ENCODE measurements at places on chromosomes 7 and 10.
A peak's percentile ranks its signal among the peaks of the same experiment; 100 is the strongest.

GRCh38 chr7:132433301-132433700, 143.0 kb downstream of the PLXNA4 start:
- DNase-seq, result no peak

DNA sequence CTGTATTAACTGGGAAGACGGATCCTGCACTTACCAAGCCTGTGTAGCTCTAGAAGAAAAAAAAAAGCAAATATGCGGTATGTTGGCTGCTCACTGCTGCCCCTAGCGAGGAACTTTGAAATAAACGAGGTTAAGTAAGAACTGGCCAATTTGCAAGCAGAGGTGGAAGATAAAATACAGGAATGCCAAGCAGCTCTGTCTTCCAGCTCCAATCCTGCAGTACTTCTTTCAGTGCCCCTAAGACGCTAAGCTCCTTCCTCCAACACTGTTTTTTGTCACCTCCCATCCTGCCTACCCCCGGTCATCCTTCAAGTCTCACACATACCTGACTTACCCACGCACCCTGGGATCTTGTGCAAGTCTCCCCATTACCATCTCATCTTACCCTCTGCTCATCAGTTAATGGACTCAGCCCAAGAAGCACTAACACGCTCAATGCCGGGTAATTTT, 809 bp downstream of the C10orf143 start:
- peak; percentile 79 for DNase-seq

- no peak for DNase-seq
Observed at GRCh38 chr10:20089879-20090278, 273.6 kb downstream of the PLXDC2 start.

DNA sequence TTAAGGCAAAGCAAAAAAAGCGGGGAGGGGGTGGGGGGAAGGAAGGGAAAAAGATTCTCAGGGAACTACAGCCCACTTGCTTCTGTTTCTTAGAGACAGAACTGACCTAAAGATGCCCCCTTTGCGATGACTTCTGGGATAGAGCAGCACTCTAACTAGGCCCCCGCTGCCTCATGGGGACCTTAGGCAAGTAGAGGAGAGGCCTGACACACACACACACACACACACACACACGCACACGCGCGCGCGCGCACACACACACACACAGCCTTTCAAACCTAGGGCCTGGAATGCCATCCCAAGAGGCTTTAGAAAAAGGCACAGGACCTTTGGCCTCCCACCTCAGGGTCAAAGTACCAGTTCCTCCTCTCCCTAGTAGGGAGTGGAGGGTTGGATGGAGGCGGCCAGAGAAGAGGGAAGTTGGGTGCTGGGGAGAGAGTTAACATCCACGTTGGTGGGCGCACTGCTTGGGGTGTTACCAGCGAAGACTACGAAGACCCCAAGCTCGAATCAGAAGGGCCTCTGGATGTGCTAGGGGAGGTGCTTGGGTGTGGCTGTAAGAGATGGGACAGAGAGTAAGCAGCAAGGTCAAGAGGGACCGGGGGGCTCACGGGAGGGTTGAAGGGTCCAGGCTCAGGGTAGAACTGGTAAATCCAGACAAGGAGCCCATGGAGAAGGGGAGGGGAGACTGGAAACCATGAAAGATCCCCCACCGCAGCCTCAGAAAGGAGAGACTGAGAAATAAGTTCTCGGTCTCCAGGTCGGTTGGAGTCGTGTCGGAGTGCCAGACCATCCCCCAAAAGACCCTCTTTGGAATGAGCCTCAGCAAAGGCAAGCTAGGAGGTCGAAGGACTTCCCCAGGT, 1.2 kb upstream of the COL1A2 start:
- peak; percentile 61 for DNase-seq

DNA sequence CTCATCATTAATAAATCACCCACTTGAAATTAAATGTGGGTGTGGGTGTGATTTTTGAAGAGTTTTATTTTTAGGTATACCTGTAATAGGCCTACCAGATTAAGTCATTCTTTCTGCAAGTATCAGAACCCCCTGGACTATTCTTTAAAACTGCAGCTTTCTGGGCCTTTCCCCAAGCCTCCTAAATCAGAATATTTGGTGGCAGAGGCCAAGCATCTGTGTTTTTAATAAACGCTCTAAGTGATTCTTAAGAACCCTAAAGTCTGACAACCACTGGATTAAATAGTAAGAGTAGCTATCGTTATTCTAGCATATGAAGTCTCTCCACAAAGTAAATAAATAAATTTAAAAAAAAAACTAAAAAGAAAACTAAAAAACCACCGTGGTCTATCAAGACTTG, 703.0 kb upstream of the NRP1 start:
- no peak for DNase-seq

DNA sequence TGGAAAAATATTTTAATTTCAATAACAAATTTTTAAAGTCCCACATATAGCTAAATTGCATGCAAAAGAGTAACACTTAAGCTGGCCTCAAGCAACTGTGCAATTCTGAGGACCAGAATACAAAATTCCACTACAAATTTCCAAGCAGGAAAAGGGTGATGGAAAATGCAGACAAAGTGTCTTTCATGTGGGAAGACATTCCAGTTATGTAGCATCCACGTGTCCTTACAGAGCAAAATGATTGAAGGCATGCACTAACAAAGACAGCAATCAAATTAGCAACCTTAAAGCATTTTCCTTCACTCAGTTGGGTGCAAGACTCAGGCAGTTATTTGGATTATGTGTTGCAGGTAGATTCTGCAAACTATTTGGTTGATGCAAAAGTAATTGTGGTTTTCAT, 203.7 kb downstream of the HERPUD2 start:
- no peak for DNase-seq

DNA sequence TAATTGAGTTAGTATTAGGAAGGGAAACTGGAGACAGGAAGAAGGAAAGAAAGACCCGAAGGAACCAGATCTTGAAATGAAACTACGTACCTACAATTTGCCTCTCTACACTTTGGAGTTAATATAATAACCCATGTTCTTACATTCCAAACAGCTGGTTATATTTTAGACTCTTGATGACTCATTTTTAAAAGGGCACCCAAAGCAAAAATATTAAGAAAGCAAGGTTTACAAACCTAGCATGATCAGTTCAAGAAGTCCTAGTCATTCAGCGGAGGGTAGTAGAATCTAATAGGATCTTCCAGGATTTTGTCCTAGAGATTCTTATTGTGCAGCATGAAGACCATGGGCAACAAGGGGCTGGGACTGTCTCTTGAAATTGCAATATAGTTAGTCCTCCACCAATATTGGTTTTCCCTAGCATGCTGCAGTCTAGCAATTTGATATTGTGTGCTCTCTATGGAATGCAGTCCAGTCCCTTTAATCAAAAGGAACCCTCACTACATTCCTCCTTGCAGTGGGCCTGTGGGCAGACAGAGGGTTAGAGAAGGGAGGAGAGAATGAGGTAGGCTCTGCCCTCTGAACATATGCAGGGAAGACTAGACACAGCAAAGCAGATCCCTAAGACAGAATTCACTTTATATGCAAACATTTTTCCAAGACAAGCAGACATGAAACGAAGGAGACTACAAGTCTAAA, 230.3 kb downstream of the INHBA start:
- no peak for DNase-seq

DNA sequence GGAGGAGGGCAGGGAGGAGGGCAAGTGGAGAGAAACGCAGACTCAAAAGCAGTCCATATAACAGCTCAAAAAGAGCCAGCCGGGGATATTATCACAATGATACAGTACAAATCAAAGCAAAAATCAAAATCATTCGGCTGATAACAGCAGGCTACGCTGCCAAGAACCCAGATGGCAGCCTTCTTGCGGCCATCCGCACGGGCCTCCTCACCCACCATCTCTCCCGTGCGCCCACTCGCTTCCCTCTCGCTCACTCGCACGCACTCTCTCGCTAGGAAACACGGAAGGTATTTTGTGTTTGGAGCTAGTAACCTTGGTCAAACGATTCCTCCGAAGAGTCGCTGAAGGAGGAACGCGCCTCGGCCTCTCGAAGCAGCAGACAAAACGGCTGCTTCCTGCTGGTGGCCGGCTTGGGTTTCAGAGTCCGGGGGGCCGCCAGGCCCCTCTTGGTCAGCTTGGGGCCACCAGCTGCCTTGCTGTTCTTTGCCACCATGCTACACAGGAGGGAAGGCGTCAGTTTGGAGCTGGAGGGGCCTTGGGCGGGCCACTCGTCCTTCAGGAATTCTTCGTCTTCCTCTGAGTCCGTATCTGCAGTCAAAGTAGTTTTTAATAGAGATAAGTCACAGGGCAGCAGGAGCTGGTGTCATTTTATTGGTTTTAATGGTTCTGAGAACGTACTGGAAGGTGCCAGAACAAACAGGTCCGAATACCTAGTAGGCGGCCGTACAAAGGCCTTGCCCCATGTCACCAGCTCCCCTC, 68.9 kb downstream of the SLC29A4 start:
- no peak for DNase-seq

- no peak for DNase-seq
Observed at GRCh38 chr10:120483651-120484301, 26.7 kb downstream of the PLPP4 start.

DNA sequence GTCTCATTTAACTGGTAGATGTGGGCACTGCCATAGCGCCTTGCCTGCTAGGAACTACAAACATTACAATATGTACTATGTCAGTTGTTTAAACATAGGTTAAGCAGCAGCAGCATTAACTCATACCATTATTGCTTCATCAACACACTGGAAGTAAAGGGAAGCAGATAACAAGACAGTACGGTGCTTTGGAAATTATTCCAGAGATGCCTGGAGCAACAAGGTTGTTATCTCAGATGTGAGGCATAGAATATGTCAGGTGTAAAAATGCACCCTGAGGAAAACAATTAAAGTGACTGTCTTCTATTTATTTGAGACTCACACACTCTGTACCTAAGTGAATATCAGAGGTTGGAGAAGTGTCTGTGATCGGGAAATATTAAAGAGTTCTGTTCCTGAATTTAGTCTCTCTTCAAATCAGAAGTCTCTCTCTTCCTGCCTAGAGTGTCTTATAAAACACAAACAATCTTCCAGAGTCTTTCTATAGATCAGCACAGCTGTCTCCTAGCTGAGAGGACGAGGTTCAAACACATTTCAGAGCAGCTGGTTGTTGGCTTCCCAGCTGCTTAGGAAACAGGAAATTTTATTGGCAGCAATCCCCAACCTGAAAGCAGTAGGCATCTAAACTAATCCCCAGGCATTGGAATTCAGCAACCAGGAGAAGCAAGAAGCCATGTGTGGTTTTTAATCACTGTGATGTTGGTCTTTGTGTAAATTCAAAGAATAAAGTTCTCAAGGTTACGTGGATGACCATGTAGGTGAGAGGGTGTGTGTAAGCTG, 994.4 kb upstream of the LRRTM3 start:
- DNase-seq, result no peak

GRCh38 chr10:12679636-12680035, 321.9 kb downstream of the CCDC3 start:
- no peak for DNase-seq
